ENCODE measurements at places on chromosomes 2 and 18.

GRCh38 chr2:39504790-39505335 lies 67.8 kb upstream of the MAP4K3 start:
- no peak for DNase-seq

GRCh38 chr2:74947703-74948102 lies 10.7 kb upstream of the POLE4 start:
- DNase-seq = no peak

GRCh38 chr2:10266133-10266620 lies 36.5 kb upstream of the HPCAL1 start:
- no peak for DNase-seq

- DNase-seq = no peak
Measured at GRCh38 chr2:191676790-191677645, 918 bp upstream of the NABP1 start.

DNA sequence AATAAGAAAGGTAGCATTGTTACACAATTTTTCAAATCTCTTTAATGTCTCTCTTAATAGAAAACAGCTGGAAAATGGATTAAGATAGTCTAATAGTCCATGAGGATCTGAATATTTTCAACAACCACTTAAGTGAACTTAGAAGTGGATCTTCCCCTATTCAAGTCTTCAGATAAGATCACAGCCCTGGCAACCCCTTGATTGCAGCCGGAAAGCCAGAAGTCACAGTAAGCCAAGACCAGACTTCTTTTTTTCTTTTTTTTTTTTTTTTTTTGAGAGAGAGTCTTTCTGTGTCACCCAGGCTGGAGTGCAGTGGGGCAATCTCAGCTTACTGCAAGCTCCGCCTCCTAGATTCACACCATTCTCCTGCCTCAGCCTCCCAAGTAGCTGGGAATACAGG lies 18.6 kb upstream of the ZC3H15 start:
- no peak for DNase-seq
